ENCODE measurements at places on chromosomes 1 and 21. TPM values are rescaled to one million over a fixed set of nuclear protein-coding genes. Genes with fewer than 3 reads are reported as not detected.

Gene PLEKHM2
- total RNA-seq = 94.6 TPM

Gene STPG1
- total RNA-seq = 7.5 TPM

Gene GNAT2
- total RNA-seq = not detected

Gene PTGFRN
- total RNA-seq = 24.0 TPM

Gene CLCA1
- 0.29 TPM for total RNA-seq

Gene UMODL1
- not detected for total RNA-seq

Gene FNDC5
- total RNA-seq = 0.96 TPM

Gene RRP1B
- 24.3 TPM for total RNA-seq

Gene LCE1A
- not detected for total RNA-seq

Measured in mesenteric fat pad (tissue), 1 donor.